ENCODE measurements at places on chromosomes 12 and 14.

GRCh38 chr14:67428501-67429031 is 16.6 kb upstream of the PLEK2 start:
- DNase-seq, result no peak

- no peak for DNase-seq
These were observed 68.7 kb downstream of the CCDC91 start for GRCh38 chr12:28258998-28259397.

DNA sequence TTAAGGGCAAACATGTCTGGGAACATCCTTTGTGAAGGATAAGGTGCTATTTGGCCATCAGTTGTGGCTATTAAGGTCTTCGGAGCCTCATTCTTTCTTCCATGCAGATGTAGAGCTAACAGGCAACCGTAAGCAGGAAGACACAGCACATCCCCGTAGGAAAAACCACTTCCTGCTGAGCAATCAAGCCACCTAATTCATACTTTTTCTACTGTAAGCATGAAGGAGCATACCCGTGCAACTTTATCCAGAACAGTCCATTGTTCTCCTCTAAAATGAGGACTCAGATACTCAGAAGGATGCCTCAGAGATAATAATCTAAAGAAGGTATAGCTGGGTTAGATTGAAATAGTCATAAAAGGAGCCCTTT is 232.0 kb downstream of the PPM1H start:
- no peak for DNase-seq

GRCh38 chr14:104149278-104149595 is 10.8 kb downstream of the KIF26A start:
- DNase-seq, result no peak

DNA sequence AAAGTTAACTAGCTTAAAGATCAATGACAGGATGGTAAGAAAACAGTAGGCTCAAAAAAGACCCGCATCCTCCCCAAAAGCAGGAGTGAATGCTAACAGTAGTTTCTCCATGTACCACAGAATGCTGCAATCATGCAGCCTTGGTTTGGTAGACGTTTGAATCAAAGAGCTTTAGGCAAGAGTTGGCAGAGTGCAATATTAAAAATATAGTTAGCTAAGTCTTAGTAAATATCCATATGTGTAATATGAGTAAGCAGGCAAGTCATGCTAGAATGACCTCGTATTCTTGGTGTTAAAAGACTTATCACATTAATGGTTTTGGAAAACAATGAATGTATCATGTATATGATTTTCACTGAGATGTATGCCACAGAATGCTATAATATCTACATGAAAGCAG is 18.8 kb upstream of the KLRF1 start:
- DNase-seq, result no peak

DNA sequence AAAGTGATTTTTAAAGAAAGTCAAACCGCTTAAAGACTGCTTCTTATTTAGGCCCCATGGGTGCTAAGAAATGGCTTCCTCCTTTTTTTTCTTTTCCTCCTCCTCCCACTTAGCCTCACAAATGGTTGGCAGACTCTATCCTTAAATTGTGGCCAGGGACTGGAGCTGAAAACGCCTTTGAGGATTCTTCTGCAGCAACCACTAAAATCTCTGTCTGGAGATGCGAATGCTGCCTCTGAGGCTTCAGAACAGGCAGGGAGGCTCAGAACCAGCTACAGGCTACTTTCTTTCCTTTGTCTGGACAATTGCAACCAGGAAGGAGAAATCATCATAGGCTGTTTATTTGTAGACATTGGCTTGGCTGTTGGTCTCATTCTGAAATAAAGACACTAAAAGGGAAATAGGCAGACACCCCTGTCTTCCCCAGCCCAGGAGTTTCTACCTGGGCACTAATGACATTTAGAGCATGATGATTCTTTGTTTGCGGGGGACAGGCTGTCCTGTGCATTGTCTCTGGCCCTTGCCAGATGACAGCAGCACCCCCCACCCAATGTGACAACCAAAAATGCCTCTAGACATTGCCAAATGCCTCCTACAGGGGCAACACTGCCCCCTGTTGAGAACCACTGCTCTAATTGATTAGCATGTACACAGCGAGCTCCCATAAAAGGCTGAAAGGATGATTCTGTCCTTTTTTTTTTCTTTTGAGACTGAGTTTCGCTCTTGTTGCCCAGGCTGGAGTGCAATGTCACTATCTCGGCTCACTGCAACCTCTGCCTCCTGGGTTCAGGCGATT is 50.3 kb downstream of the MAP1LC3B2 start:
- no peak for DNase-seq

- DNase-seq, result no peak
These were observed 317.9 kb upstream of the ATP2B1 start for GRCh38 chr12:90026516-90026915.

DNA sequence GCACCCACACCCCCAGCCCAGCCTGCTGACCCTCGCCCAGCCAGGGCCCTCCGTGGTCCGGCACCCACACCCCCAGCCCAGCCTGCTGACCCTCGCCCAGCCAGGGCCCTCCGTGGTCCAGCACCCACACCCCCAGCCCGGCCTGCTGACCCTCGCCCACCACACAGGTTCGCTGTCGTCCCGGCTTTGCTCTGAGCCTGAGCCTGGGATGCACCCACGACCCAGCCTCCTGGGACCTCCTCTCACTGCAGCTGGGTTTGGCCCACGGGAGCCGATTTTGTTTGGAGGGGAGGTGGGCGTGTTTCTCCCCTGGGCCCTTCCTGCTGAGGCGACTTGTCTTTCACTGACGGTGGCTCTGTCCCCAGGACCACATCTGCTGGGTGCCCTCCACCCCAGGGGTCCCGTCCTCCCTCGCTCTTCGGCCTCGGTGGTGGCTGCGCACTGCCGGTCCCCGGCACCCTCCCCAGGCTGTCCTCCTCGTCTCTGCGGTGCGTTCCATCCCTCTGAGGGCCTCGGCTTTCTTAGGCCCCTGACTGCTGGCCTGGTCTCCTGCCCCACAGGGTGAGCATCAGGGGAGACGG is 83.8 kb downstream of the GALNT9 start:
- no peak for DNase-seq

GRCh38 chr14:29861996-29862395 is 65.7 kb downstream of the PRKD1 start:
- DNase-seq, result no peak

- no peak for DNase-seq
These were observed 404.5 kb downstream of the LRFN5 start for GRCh38 chr14:42011221-42011620.

DNA sequence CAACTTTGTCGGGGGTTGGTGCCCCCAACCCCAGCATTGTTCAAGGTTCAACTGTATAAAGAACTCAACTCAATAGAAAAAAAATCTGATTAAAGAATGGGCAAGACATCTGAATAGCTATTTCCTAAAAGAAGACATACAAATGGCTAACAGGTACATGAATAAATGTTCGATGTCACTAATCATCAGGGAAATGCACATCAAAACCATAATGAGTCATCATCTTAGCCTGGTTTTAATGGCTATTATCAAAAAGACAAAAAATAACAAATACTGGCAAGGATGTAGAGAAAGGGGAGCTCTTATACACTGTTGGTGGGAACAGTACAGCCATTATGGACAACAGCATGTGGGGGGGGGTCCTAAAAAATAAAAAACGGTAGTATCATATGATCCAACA is 28.7 kb downstream of the NPAS3 start:
- no peak for DNase-seq

GRCh38 chr14:95011445-95012006 is 145.8 kb downstream of the DICER1 start:
- DNase-seq, result no peak

- no peak for DNase-seq
These were observed 3.1 kb downstream of the CEP170B start for GRCh38 chr14:104868060-104868740.

DNA sequence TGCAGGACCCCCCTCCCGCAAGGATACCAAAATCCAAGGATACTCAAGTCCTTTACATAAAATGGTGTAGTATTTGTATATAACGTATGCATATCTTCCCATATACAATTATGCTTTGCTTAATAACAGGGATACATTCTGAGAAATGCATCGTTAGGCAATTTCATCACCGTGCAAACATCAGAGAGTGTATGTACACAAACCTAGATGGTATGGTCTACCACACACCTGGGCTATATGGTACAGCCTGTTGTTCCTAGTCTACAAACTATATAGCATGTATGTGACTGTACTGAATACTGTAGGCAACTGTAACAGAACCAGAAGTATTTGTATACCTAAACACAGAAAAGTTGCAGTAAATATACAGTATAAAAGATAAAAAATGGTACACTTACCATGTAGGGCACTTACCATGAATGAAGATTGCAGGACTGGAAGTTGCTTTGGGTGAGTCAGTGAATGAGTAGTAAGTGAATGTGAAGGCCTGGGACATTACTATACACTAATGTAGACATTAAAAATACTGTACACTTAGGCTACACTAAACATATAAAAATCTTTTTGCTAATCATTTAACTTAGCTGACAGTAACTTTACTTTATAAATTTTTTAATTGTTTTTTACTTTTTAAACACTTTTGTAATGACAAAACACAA is 141.1 kb downstream of the SLC41A2 start:
- no peak for DNase-seq

GRCh38 chr14:90651976-90652560 is 164.2 kb downstream of the TTC7B start:
- no peak for DNase-seq

GRCh38 chr12:92143686-92144630 is 1.7 kb downstream of the BTG1 start:
- peak; percentile 49 for DNase-seq

DNA sequence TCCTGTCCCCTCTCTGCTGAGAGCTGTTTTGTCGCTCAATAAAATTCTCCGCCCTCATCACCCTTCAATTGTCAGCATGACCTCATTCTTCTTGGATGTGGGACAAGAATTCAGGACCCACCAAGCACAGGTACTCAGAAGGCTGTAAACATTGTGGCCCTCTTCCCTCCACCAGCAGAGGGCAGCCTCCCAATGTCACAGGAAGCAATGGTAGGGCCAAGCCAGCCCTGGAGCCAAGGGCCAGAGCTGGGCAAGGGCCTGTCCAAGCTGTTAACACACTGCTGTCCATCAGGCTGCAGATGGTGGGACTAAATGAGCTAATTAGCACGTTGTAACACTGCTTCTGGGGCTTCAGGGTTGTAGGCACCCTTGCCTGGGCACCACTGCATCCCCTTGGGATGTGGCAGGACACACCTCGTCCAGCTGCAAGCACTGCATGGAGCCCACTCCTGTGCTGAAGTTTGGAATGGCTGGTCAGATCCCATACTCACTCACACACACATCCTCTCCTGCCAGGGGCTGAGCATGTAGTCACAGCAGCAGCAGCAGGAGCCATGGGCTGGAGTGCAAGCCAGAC is 62.7 kb upstream of the HECTD1 start:
- no peak for DNase-seq

DNA sequence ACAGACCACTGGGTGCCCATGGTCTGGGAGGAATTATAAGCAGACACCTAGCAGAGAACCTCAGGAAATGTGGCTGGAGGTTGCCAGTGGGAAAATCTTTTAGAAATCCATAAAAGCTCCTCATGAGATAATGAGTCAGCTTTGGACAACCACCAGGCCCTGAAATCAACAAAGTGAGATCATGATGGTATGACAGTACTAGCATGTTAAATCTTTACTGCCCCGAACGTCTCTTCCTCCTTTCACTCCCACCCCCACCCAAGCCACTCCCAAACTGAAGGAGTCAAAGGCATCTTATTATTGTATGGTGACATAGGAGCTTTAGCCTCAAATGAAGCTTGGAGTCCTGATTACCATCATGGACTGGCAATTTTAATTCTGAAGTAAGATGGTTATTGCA is 240.0 kb downstream of the DIO2 start:
- no peak for DNase-seq

DNA sequence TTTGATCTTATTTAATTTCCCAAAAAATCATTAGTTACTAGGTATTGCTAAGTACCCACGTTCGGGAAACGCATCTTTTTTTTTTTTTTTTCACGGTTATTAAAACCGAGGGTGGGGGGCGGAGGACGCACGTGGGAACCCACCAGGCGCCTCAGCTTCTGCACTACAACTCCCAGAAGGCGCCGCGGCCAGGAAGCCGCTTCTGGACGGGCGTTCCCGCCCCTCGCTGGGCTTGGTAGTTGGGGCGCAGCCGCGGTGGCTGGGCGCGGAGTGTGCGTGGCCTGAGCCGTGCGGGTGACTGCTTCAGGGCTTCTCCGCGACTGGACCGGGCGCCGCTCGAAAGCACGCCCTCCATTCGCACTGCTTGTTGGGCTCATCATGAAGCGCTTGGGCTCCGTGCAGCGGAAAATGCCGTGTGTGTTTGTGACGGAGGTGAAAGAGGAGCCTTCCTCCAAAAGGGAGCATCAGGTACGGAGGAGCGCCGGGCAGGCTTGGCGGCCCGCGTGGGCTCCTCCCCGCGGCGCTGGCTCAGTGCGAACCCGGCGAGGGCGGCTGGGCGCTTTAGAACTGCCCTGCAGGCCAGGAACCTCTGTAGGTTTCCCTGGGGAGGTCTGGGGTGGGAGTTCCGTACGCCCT is 6.2 kb upstream of the C12orf50 start:
- DNase-seq, result peak; percentile 87

DNA sequence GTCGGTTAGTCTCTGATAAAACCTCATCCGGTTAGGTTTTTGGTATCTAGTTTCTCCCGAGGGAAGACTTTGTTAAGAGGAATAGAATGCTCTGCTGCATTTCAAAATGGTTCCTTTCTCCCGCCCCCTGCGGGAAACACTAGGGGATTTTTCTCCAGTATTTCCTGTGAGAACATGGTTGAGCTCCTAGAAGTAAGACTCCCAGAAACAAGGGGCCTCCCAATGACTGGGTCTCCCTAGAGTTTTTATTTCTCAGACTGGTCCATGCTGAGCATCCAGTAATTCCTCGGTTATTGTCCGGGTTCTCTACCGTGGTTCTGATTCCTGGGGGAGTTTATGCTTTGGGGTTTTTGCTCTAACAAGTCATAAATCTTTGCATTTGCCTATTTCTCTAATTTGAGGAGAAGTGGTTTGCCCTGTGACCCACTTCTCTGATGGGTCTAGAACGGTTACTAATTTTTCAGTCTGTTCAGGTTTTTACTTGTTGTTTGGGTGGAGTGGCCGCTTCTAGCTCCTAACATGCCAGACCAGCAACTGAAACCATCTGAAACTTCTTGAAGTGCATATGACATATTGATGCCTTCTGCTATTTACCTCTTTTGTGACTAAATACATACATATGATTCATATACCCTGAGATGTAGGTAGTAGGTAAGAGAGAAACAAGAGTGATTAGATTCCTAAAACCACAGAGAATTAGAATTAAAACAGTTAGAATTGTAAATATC is 25.1 kb downstream of the TESPA1 start:
- no peak for DNase-seq

- no peak for DNase-seq
These were observed 1918.0 kb upstream of the FLRT2 start for GRCh38 chr14:83611906-83612390.
